ENCODE measurements at places on chromosomes 16 and 17. TPM values are rescaled to one million over a fixed set of nuclear protein-coding genes. Genes with fewer than 3 reads are reported as not detected.

Gene SARM1
- 5.4 TPM for total RNA-seq

Gene TOB1
- total RNA-seq: 93.4 TPM

Gene KRTAP9-2
- not detected for total RNA-seq

Gene SUMO2
- total RNA-seq: 425 TPM

Gene LRRC75A
- total RNA-seq: 1.2 TPM

Gene NACA2
- total RNA-seq: not detected

Gene GRIN2C
- 0.40 TPM for total RNA-seq

Gene HSF5
- not detected for total RNA-seq

Gene OR3A3
- not detected for total RNA-seq

Gene PTX4
- not detected for total RNA-seq

Gene NXPH3
- 1.9 TPM for total RNA-seq

Gene NR1D1
- 7.3 TPM for total RNA-seq

Gene CIBAR2
- not detected for total RNA-seq

Gene TOM1L1
- total RNA-seq: 39.7 TPM

Gene CYTH1
- total RNA-seq: 68.3 TPM

Gene BMERB1
- total RNA-seq: 79.9 TPM

Gene UMOD
- not detected for total RNA-seq

Gene SLC43A2
- total RNA-seq: 6.5 TPM

Gene CCL14
- total RNA-seq: not detected

Gene SLC16A11
- total RNA-seq: not detected

Gene SRCIN1
- total RNA-seq: 2.4 TPM

Gene SLC35G6
- total RNA-seq: not detected

Gene ACAP1
- total RNA-seq: 2.6 TPM

Gene MYH2
- total RNA-seq: not detected

Gene TBC1D3D
- total RNA-seq: not detected

Gene CACNG3
- not detected for total RNA-seq

Gene FOXN1
- total RNA-seq: 0.02 TPM

Gene ZP2
- not detected for total RNA-seq

Gene AOC2
- total RNA-seq: 2.3 TPM

Gene PRPF8
- 266 TPM for total RNA-seq

Gene CLDN7
- 2.6 TPM for total RNA-seq
